ENCODE measurements at places on chromosomes 13 and 19.
A peak's percentile ranks its signal among the peaks of the same experiment; 100 is the strongest.

- no peak for DNase-seq
Observed at GRCh38 chr19:12607631-12608030, 3.0 kb downstream of the ZNF490 start.

DNA sequence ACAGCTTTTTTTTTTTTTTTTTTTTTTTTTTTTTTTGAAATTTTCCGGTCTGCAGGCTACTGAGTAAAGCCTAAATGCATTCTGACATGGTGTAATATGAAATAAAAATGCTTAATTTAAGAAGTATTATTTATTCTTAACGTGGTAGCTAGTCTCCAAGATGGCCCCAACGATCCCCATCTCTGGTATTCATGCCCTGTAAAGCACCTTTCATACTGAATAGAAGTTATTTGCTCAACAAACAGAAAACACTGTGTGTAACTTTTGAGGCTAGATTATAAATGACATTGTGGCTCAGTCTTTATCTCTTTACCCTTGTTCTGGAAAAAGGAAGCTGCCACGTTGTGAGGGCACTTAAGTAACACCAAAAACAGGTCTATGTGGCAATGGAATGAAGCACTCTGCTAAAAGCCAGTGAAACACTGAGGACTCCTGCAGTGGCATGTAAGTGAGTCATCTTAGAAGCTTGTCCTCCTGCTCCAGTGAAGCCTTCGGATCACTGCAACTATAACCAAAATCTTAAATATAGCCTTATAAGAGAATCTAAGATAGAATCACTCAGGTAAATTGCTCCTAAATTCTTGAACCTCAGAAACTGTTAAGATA, 128.7 kb downstream of the UGGT2 start:
- peak; percentile 40 for DNase-seq

DNA sequence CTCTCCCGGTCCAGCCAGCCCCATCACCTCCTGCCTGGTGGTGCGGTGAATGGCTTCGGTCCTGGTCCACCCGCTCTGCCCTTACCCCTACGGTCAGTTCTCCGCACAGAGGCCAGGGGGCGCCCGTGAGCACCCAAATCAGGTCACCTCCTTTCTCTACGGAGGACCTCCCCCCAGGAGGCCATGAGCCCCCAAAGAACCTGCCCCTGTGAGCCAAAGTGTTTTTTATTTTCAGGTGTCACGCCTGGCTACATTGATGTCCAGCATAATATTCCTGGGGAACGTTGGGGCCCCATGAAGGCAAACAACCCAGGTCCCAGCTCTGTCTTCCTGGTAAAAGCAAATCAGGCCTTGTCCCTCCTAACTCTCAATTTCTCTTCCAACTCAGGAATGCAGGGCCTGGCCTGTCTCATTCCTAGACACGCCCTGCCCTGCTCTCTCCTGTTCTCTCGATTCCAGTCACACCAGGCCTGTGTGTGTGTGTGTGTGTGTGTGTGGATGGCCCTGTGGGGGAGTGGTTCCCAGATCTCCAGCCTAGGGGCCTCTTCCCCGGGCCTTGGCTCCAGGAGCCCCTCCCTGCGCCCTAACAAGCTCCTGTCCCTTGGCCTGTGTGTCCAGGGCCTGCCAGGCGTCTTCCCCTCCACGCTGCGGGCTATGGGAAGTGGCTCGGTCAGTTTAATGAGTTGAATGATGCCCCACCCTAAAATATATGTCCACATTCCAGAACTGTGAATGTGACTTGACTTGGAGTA, 9.7 kb upstream of the GIPC1 start:
- DNase-seq, result no peak

- no peak for DNase-seq
Observed at GRCh38 chr13:43116242-43116641, 92.9 kb downstream of the DNAJC15 start.

GRCh38 chr19:47518139-47518538, 3.3 kb upstream of the NAPA start:
- DNase-seq, result no peak

- DNase-seq, result no peak
Observed at GRCh38 chr19:46450737-46451136, 20.6 kb downstream of the PNMA8A start.

DNA sequence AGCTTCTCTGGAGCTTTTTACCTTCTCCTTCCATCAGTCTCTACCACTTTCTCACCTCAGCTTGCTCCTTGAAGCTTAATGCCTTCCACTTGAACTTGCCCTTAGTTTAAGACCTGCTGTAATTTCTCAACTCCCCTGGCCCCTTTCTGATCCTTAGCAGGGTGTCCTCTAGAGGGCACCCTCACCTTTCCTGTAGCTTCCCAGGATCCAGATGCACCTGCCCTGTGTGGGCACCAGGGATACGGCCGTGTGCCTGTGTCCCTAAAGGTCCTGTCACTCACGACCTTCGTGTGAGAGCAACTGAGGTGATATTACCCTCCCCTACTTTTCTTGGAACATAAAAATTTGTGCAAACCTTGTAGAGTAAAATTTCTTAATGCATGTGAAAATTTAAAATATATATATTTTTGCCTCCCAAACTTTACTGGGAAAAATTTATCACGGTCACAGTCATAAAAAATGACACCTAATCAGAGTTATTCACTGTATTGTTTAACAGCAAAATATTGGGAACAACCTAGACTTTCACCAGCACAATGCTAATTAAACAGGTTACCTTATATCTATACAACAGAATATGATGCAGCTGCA, 46.4 kb downstream of the PSG3 start:
- DNase-seq, result peak; percentile 14

DNA sequence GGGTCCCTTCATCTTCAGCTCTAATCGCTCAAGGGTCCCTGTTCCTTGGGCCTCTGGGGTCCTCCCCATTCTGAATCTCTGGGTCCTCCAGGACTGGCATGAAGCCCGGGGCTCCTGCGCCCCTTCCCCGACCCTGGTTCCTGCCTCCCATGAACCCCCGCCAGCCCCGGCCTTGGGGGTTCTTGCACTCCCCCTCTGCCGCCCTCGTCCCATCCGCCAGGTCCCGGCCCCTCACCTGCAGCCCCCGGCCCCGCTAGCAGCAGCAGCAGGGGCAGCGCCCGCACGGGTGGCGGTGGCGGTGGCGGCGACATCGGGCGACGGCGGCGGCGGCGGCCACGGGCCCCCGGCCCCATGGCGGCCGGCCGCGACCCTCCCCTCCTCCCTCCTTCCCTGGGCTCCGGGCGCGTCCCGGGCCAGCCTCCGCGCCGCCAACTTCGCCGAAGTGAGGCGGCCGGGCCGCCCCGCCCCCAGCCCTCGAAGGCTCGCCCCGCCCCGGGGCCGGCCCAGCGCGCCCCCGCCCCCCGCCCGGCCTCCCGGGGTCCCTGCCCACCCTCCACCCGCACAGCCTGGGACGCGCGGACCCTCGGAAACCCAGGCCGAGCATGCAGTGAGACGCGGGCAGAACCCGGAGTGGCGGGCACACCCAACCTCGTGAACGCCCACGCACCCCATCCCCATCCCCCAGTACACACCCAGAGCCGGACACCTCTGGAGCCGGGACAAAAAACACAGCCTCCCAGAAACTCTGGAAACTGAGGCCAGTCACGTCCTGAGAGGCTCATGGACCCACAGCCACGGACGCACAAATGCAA, at the start of gene NOTCH3:
NOTCH3 (minus strand) TSS at position 443 of the 812 bp plus-strand sequence; CDS start at position 353, 90 bp downstream.
- no peak for DNase-seq

DNA sequence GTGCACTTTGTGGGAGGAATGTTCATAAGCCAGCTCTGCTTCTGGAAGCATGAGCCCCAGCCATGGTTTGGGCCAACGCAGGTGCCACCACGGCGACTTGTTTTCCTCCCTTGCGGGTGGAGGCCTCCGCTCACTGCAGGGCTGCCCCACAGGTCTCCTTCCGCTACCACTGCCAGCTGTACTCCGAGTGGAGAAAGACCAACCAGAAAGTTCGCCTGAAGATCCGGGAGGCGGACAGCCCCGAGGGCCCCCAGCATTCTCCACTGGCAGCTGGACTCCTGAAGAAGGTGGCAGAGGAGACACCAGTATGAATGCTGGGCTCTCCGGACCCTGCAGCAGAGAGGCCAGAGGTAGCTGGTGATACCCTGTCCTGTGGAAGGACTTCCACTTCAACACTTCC, 6.5 kb upstream of the HNRNPM start:
- no peak for DNase-seq

- DNase-seq, result no peak
Observed at GRCh38 chr13:68727165-68727564, 1380.5 kb upstream of the ATXN8OS start.

DNA sequence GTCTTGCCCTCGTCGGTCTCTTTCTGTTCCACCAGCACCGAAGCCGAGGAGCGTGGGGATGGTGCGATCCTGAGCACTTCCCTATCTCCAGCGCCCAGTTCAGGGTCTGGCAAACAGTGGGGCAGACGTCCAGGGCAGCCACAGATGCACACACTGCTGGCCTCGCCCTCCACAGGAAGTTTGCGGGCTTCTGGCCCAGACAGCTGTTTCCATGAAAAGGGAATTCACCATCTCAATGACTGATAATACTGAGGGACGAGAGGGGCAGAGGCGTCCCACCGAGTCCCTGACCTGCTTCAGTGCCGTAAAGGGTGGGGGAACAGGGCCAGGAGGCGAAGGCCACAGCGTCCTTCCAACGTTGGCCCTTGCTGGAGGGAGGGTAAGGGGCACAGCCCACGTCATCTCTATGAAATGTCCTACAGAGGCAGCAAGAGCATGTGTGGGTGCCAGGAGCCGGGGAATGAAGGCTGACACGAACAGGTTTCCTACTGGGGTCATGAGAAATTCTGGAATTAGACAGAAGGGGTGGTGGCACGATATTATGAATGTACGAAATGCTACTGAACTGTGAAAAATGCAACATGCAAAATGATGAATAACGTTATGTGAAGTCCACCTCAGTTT, 19.5 kb downstream of the SHC2 start:
- no peak for DNase-seq

DNA sequence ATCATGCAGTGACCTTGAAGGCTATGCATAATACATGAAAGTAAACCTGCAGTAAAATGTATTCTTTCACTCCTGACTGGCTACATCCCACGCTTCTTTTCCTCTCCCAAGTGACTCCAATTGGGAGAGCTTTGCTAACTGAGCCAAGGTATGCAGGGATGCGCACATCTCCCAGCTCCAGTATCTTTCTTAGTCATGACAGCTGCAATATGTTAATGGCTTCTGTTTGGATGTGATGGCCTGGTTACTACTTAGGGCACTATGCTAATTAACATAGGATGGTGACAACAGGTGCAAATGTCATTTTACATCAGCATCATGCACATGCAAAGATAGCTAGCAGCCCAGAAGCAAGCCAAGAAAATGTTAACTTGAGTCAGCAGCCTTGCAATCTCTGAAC, 134.7 kb downstream of the POU4F1 start:
- DNase-seq, result no peak

DNA sequence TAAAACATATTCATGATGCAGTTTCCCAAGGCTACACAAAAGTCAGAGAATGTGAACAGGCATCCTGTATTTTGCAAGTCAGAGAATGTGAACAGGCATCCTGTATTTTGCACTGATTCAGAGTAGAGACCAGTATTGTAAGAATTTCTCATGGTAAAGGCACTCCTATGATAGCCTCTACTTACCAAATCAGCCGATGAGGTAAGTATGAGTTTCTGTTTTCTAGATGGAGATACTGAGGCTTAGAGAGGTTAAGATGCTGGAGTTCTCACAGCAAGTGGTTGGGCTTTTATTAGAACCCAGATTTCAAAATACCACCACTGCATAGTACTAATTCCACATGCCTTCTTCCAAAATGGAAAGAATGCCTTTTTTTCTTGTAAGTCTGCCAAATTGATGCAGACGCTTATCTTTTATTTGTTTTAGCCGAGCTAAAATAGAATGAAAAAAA, 12.3 kb downstream of the TPT1 start:
- no peak for DNase-seq

GRCh38 chr13:27440408-27440807, 10.0 kb downstream of the MTIF3 start:
- DNase-seq, result no peak

- no peak for DNase-seq
Observed at GRCh38 chr13:106161146-106161545, 374.3 kb downstream of the EFNB2 start.

Measured in AG09319 (cell line).